Hematopoietic multipotent progenitor cell treated with erythropoietin and hydrocortisone succinate and interleukin-3 and kit ligand, for 6 days (in vitro differentiated cells): ENCODE measurements at places on chromosomes 3 and 15.

DNA sequence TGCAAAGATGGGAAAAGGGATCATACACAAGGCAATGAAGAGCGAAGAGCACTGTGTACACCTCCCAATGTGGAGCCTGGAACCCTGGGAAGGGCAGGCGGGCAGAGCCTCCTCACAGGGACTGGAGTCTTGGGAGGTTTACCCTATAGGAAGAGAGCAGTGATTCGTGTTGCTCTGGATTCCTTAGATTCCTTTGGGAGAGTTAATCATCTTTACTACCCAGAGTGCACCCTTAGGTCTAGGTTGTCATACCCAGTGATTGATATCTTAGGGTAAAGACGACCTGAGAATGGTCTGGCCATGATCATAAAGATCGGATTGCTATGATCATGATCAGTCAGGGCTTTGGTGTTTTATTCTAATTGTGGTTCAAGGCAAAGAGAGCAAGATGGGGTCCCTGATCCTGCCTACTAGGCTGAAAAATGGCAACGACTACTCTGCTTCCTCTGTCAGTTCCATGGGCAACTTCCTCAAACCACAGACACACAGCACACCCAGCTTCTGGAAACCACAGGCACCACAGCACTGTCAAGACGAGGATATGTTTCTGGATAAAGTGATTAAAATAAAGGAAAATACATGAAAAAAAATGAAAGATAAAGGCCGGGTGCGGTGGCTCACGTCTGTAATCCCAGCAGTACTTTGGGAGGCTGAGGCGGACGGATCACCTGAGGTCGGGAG lies 20.4 kb upstream of the MAP6D1 start:
- peak; percentile 27 for DNase-seq

DNA sequence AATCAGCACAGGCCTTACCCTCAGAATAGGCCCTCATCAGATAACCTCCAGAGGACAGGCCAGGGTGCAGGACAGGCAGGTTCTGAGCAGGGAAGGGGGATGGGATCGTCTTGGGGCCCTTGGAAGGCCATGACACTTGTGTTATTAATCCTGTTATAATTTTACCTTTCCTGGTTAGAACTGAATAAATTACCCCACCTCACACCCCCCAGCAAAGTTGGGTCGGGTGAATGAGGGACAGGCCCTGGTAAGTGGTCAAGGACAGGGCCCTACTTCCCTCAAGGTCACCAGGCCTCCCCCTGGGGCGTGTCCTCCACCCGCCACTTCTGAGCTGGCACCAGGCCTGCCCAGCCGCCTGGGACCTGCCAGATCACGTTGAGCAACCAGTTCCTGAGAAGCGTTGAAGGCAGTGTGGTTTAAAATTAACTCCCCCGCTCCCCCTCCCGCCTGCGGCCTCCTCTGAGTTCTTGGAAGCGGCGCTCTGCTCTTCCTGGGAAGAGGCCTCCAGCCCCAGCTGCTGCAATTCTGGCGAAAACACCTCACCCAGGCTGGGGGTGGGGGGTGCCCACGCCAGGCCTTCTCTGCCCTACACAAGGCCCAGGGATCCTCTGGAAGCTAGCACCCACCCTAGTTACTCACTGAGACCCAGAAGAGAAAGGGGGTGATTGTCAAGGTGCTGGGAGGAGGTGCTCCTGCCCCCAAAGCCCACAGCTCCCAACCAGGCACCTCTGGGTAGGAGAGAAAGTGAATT lies 10.6 kb downstream of the CISH start:
- DNase-seq, result peak; percentile 98

DNA sequence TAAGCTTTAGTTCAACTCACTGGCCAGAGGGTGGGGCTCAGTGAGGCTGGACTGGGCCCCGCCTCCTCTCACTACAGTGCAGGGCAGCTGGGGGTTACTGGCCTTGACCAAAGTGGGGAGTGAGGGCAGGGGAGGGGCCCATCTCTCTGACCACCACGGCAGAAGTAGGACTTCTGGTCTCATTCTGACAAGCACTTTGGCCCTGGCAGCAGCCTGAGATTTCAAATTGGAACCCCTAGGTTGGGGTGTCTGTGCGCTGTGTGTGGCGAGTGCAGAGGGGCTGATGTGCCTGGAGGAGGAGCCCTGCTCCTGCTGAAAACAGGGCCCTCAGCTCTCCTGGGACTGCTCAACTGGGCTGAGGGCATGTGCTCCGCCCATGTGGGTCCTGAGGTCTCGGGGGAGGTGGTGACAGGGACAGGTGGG lies 60.3 kb upstream of the RPL32 start:
- no peak for DNase-seq

DNA sequence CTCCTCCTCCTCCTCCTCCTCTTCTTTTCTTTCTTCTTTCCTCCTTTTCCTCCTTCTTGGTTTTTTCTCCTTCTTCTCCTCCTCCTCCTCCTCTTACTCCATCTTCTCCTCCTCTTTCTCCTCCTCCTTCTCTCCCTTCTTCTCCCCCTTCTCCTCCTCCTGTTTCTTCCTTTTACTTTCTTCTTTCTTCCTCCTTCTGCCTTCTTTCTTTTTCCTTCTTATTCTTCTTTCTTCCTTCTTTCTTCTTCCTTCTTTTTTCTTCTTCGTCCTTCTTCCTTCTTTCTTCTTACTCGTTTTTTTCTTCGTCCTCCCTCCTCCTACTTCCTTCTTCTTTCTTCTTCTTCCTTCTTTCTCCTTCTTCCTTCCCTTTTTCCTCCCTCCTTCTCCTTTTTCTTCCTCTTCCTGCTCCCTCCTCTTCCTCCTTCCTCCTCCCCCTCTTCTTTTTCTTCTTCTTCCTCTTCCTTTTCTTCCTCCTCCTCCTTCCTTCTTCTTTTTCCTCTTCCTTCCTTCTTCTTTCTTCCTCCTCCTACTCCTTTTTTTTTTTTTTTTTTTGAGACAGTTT lies 92.1 kb downstream of the SLMAP start:
- no peak for DNase-seq

DNA sequence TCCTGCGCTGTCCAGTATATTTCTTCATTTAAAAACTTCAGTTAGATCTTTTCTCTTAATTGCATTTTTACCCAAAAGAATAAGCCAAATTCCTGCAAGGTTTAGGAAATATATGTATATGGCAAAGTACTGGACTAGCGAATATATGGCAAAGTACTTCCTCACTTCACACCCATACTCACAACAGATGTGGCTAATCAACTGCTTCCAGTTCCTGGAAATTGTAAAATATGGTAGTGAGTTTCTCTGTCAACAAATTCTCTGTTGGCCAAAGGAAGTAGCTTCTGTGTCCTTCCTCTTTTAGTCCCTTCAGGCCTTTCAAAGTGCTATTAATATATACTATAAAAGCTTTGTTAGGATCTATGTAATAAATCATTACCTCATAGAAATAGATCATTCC lies 22.0 kb downstream of the GPR15 start:
- DNase-seq, result peak; percentile 61

- no peak for DNase-seq
Observed at GRCh38 chr3:146814601-146815315, 209.6 kb upstream of the PLSCR5 start.

GRCh38 chr3:45167011-45167911 lies 21.1 kb upstream of the CDCP1 start:
- peak; percentile 88 for DNase-seq

DNA sequence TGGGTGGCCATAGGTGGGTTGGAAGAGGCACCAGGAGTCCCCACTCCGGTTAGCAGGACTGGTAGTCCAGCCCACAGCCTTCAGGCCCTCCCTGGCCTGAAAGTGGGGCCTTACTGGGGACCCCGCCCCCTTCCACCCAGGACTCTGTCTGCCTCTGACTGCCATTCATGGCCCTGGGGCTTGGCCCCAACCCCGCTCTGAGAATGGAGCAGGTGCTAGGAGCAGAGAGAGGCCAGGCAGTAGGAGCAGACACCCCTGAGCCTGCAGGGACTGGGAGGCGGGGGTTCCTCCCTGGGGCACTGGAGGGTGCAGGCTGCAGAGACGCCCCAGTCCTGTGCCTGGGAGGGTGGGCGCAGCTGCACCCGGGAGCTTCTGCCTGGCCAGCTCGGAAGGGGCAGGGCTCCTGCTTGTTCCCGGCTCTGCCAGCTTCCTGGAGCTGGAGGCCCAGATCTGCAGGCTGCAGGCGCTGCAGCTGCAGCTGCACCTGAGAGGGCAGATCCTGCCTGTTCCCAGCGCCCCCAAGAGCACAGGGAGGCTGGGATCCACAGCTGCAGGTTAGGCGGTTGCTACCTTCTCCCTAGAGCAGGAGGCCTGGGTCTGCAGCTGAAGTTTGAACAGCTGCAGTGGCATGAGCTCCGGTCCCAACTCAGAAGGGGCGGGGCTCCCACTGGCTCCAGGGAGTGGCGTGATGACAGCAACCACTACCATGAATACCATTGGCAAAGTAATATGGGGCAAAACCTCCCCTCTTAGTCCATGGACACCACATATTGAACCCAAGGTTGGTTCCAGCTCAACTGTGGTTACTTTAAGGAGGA lies 194.7 kb downstream of the SQOR start:
- DNase-seq, result no peak

- DNase-seq, result peak; percentile 42
Observed at GRCh38 chr3:52297242-52298148, 9.9 kb downstream of the GLYCTK start.

DNA sequence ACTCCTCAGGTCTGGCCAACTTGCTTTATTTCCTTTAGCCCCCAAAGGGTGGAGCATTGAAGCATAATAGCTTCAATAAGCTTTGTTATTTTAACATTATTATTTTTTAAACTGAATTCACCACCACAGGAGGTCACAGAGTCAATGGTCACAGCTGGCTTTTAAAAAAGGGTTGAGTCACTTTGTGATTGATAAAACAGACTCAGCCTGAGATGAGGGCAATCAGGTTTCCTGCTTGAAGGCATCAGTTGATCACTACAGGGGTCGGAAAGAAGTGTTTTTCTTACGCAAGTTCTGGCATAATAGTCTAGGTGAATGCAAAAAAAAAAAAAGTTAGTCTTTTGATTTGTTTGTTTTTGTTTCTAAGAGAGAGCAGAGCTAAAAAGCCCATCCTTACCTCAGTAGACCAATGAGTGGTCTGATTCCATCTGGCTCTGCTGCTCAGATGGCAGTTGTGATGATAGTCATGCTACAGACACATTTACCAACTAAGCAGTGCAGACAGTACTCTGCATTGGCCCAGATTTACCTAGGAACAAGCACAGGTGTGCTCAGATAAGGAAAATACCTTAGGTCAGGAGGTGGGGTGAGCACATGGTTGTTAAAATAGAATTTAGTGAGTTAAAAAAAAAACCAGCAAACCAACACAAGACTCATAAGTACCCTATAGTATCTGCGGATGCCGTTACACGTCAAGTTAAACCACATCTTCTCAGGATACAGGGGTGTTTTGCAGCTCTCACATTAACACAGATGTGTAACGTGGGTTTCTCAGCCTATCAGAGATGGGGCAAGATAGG lies 22.6 kb downstream of the ZNF80 start:
- no peak for DNase-seq

DNA sequence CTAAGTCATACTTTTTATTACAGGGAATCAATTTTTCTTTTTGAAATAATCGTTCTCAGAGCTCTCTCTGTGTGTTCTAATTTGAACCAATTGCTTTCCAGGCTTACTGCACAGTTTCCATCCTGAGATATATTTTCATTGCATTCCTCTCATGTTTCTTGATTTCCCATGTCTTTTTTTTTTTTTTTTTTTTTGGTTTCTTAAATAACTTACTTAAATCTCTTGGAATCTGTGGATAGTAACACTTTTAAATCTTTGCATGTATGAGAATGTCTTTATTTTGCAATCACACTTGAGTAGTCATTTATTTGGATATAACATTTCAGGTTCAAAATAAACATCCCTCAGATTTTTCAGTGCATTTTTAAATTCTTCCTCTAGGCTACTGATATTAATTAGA lies 14.5 kb upstream of the ABTB1 start:
- no peak for DNase-seq

- DNase-seq, result no peak
Observed at GRCh38 chr3:16132928-16133327, 41.6 kb upstream of the GALNT15 start.

DNA sequence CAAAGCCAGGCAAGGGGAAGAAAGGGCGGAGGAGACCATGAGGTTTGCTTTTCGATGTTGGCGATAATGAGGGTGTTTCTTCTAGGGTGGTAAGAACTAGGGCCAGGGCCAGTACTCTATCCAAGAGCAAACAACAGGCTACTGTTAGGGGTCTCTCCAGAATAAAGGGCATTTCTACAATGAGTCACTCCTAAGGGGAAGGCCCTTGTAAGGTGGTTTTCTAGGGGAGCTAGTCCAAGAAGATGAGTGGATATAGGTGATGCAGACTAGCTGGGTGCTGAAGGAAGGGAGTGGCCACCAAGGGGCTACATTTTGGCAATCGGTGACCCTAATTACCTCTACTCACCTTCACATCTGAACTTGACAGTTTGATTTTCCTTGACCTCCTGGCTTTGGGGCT lies 148.5 kb upstream of the HACD2 start:
- no peak for DNase-seq

DNA sequence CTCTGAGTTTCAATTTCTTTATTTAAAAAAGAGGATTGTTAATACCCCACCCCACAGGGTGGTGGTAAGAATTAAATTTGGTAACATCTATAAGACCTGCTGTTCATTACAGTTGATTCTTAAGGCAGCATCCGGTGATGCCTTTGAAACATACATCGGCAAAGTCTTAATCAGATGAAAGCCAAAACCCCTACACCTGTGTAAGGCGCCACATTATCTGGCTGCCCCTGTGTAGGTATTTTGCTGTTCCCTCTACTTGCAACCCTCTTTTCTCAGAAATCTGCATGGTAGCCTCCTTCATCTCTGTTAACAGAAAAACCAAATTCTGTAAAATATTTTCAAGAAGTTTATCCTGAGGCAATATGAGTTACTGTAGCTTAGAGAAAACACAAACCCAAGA lies 90.0 kb downstream of the ST6GAL1 start:
- DNase-seq, result no peak

GRCh38 chr3:71101014-71101413 lies 482.5 kb downstream of the FOXP1 start:
- no peak for DNase-seq

DNA sequence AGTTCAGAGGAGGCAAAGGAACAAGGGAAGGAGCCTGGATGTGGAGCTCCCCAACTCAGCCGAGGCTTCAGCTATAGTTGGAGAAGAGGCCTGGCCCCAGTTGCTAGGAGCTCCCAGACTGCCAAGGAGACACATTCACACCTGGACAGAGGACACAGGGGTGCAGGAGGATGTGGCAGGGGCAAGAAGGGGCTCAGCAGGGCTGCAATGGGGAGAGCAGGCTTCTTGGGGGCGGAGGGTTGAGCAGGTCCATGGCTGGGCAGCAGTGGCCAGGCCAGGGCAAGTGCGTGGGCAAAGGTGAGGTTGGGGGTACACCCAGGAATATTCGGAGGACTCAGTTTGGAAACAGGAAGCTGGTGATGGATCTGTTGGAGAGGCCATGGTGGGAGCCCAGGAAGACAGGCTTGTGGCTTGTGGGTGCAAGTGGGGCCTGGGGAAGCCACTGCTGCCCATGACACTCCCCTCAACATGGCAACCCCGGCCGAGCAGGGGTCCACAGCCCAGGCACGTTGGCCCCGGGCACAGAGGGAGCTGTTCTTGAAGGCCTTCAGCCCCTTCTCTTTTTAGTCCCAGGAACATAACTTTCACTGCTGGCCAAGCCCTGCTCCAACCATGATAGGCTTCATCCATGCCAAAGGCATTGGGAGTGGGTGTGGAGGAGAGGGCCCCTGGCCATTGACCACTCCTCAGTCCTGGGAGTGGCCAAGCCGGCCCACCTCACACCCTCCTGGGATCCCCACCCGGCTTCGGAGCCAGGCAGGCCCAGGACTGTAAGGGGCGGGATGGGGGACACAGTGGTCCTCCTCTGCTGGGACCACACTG lies 33.3 kb downstream of the TSPAN3 start:
- no peak for DNase-seq
